ENCODE measurements at places on chromosomes 11 and 22. TPM values are rescaled to one million over a fixed set of nuclear protein-coding genes. Genes with fewer than 3 reads are reported as not detected.

DNA sequence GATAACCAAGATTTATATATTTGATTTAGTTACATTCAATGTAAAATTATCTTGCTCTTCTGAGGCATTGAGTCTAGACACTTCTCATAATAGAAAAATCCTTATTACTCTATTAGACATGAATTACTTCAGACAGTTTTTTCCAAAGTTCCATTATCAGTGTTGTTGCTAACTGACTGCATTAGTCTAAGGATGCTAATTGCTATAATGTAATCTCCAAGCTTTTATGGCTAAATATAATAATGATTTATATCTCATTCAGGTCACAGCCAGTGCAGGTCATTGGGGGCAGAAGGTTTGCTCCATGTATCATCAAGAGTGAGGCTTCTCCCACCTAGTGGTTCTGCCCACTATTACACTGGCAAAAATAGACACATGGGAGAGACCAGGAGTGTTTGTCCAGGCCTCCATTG is 377.2 kb upstream of the DDI1 start:
- H3K4me3 ChIP-seq, result no peak overlapping the region
- no peaks in the 10 kb centered on the region for H3K27me3 ChIP-seq
- H3K4me1 ChIP-seq, result peaks cover 41% of the 10 kb centered on the region
- DNase-seq, result peak; percentile 66

The MS4A15 gene
- not detected for total RNA-seq

GRCh38 chr11:120017582-120018150 is 120.2 kb downstream of the TRIM29 start:
- H3K27ac ChIP-seq, result no peak overlapping the region
- no peaks in the 10 kb centered on the region for H3K27me3 ChIP-seq
- DNase-seq, result no peak
- no peak overlapping the region for H3K4me3 ChIP-seq
- H3K4me1 ChIP-seq, result no peaks in the 10 kb centered on the region

- peak; percentile 81 for DNase-seq
These were observed 18.4 kb upstream of the CABP7 start for GRCh38 chr22:29701155-29701999.

The OR4P4 gene
- not detected for total RNA-seq

DNA sequence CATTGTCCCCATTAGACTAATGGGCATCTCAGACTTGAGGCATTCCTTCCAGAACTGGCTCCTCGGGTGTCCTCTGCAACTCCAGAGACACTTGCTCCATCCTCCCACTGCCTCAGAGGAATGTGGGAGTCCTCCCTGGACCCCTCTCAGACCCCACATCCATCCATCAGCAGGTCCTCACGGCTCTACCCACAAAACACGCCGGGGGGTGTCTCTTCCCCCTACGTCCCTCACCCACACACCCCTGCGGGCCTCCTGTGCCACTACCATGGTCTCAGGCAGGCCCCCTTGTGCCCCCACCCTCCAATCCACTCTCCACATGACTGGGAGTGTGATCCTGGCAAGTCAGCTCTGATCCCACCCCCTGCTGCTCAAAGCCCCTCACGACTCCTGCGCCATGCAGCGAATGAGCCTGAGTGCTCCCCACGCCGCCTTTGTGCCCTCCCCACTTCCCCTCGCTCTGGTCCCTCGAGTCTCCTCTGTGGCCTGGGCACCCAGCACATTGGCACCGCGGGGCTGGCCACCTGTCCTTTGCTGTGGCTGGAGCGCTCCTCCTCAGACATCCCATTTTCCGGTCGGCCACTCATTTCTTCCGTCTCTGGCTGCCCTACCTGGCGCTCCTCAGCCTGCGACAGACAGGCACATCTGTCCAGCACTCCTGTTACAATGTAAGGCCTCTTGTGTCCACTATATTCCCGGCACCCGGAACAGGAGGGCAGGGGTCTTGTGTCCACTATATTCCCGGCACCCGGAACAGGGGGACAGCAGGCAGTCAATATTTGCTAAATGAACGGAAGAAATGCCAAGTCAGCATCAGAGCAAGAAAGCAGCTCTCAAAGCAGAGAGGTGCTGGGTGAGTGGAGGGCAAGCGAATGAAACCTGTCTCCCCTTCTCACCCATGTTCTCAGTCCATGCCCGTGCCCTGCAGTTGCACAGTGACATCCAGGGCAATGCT is 14.2 kb upstream of the MOB2 start:
- H3K27me3 ChIP-seq, result no peaks in the 10 kb centered on the region
- no peak overlapping the region for H3K27ac ChIP-seq
- H3K4me1 ChIP-seq, result no peaks in the 10 kb centered on the region
- H3K4me3 ChIP-seq, result no peak overlapping the region
- DNase-seq, result no peak

DNA sequence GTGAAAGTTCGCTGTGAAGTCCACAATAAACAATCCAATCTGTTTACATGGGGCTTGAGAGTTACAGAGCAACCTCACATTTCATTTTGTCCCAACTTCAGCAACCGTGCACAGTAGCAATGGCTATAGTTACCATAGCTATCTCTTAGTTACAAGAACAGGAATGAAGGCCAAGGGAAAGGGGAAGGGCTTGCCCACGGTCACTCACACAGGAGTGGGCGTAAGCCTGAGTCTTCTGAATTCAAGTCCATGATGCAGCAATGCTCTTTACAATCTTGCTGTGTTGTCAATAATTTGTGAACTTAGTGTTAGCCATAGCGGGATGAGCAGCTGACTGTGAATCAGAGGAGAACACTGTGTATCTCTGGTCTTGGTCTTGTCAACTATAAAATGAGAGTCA is 102.9 kb downstream of the ADAMTS15 start:
- no peaks in the 10 kb centered on the region for H3K4me1 ChIP-seq
- no peak overlapping the region for H3K27ac ChIP-seq
- no peak for DNase-seq
- H3K36me3 ChIP-seq, result no peaks in the 10 kb centered on the region
- H3K4me3 ChIP-seq, result no peak overlapping the region

GRCh38 chr11:12284316-12285050 is 92.9 kb upstream of the PARVA start:
- no peak overlapping the region for H3K27ac ChIP-seq
- DNase-seq, result no peak
- peaks cover 16% of the 10 kb centered on the region for H3K4me1 ChIP-seq
- H3K4me3 ChIP-seq, result no peak overlapping the region

The OR51B2 gene
- total RNA-seq, result not detected

DNA sequence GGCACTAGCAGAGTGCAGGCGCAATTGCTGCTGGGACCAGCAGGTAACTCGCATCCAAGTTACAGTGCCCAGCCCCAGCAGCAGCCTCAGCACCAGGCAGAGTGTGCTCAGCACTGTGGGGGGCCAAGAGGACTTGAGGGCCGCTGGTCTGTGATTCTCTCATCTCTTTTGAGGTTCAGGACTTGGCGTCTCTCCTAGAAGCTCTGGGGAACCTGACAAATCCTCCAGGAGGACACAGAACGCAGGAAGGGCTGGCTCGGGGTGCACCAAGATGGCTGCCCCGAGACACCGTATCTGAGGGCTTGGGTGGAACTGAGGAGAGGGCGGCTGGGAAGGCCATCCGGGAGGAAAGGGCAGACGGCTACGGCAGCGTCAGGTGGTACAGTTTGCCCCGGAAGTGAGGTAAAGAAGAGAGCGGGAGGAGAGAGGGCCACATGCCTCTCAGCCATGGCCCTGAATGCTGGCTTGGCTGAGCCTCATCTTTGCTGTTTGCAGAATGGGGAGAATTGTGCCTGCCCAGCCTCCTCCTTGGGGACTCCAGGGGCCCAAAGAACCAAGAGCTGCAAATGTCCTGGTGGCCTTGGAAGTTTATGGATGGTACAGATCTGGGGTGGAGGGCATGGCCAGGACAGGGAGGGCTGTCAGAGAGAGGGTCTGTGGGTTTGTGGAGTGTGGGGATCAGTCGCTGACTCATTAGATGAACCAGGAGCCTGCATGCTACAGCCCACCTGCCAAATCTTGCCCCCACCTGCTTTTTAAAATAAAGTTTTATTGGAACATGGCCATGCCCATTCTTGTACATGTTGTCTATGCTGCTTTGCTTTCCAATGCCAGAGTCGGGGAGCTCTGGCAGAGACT is 78.0 kb downstream of the MYEOV start:
- no peak overlapping the region for H3K27ac ChIP-seq
- H3K36me3 ChIP-seq, result no peaks in the 10 kb centered on the region
- no peak for DNase-seq
- H3K27me3 ChIP-seq, result no peaks in the 10 kb centered on the region

The SYT7 gene
- not detected for total RNA-seq

- H3K27ac ChIP-seq, result no peak overlapping the region
- no peak for DNase-seq
- H3K27me3 ChIP-seq, result no peaks in the 10 kb centered on the region
- no peak overlapping the region for H3K4me3 ChIP-seq
- peaks cover 13% of the 10 kb centered on the region for H3K4me1 ChIP-seq
- no peaks in the 10 kb centered on the region for H3K36me3 ChIP-seq
These were observed 34.3 kb upstream of the GAL start for GRCh38 chr11:68649851-68650555.

DNA sequence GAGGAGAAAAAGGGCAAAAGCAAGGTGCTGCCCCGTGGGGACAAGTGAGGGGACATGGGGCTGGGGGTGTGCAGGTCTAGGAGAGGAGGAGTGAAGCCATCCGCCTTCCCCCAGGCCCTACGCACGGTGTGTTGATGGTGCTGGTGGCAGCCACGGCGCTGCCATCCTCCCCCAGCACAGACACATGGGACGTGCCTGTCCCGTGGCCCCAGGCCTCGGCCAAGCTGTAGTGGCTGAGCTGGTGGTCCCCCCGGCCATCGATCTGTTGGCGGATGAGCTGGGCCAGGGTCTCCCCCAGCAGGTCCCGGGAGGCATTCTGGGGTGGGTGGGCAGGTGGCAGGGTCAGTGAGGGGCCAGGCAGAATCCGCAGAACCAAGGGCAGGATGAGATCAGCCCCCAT is 18.9 kb downstream of the GGT5 start:
- H3K4me1 ChIP-seq, result no peaks in the 10 kb centered on the region
- H3K27ac ChIP-seq, result no peak overlapping the region
- no peak overlapping the region for H3K4me3 ChIP-seq
- no peaks in the 10 kb centered on the region for H3K27me3 ChIP-seq
- DNase-seq, result no peak

The NPAS4 gene
- not detected for total RNA-seq

The CHADL gene
- 0.90 TPM for total RNA-seq

- H3K36me3 ChIP-seq, result no peaks in the 10 kb centered on the region
- H3K27me3 ChIP-seq, result no peaks in the 10 kb centered on the region
- no peak overlapping the region for H3K27ac ChIP-seq
- no peaks in the 10 kb centered on the region for H3K4me1 ChIP-seq
These were observed 80.3 kb downstream of the BUD13 start for GRCh38 chr11:116692318-116693101.

DNA sequence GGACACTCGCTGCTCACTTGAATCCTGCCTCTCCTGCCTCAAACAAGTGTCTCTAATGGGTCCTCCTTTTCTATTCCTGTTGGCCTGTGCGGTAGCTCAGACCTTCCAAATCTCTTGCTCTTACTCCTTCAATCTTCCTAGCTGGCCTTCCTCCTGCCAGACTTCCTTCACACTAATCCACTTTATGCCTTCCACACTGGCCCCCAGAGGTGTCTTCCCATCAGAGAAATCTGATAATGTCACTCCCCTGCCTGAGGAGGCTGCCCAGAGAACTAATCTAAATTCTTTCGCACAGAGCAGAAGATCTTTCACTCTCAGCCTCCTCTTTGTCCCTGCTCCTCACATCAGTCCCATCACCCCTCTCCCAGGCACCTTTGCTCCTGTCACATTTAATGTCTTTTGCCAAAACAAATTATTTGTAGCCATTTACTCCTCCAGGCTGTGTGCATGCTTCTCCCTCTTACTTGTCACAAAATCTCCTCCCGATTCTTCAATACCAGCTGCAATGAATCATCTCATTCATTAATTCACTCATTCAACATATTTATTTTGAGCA is 175.7 kb downstream of the MAML2 start:
- no peak overlapping the region for H3K4me3 ChIP-seq
- no peaks in the 10 kb centered on the region for H3K36me3 ChIP-seq
- H3K27ac ChIP-seq, result no peak overlapping the region

The RIMBP3C gene
- total RNA-seq, result 0.65 TPM

DNA sequence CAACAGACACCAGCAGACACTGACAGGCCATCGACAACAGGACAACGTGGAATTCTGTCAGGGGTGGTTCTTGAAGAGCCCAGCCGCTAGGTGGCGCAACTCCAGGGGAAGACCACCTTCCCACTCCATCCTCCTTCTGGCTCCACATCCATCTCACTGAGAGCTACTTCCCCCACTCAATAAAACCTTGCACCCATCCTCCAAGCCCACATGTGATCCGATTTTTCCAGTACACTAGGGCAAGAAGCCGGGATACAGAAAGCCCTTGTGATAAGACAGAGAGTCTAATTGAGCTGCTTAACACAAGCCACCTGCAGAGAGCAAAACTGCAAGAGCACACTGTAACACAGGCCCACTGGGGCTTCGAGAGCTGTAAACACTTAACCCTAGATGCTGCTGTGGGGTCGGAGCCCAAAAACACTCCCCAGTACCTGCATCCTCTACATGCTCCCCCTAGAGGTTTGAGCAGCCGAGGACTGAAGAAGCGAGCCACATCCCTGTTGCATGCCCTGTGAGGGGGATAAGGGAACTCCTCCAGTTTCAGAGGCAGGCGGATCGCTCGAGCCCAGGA is 11.5 kb upstream of the RAB39A start:
- H3K27ac ChIP-seq, result no peak overlapping the region
- no peaks in the 10 kb centered on the region for H3K27me3 ChIP-seq
- DNase-seq, result peak; percentile 92
- no peaks in the 10 kb centered on the region for H3K36me3 ChIP-seq
- H3K4me3 ChIP-seq, result peak overlapping the region; percentile 27
- peaks cover 6% of the 10 kb centered on the region for H3K4me1 ChIP-seq

The F2 gene
- not detected for total RNA-seq

The SHISAL1 gene
- total RNA-seq, result not detected

The LSP1 gene
- total RNA-seq, result 46.9 TPM

- no peak overlapping the region for H3K4me3 ChIP-seq
- H3K36me3 ChIP-seq, result no peaks in the 10 kb centered on the region
- no peaks in the 10 kb centered on the region for H3K27me3 ChIP-seq
- DNase-seq, result no peak
- no peaks in the 10 kb centered on the region for H3K4me1 ChIP-seq
These were observed 107.4 kb downstream of the ARHGAP42 start for GRCh38 chr11:100794446-100794845.

GRCh38 chr11:74699615-74700396 is 31.4 kb downstream of the CHRDL2 start:
- no peaks in the 10 kb centered on the region for H3K36me3 ChIP-seq
- no peak for DNase-seq
- peaks cover 15% of the 10 kb centered on the region for H3K4me1 ChIP-seq
- no peak overlapping the region for H3K27ac ChIP-seq

The C22orf42 gene
- not detected for total RNA-seq

The FAU gene
- total RNA-seq, result 662 TPM

- no peak overlapping the region for H3K4me3 ChIP-seq
- no peak for DNase-seq
- H3K36me3 ChIP-seq, result peaks cover 4% of the 10 kb centered on the region
- no peak overlapping the region for H3K27ac ChIP-seq
- no peaks in the 10 kb centered on the region for H3K4me1 ChIP-seq
These were observed 58.6 kb downstream of the BRD1 start for GRCh38 chr22:49768951-49769690.

GRCh38 chr11:65430406-65431217 is 8.0 kb downstream of the NEAT1 start:
- peak; percentile 77 for DNase-seq
- peaks cover 11% of the 10 kb centered on the region for H3K36me3 ChIP-seq

The CNIH2 gene
- total RNA-seq, result 0.34 TPM

All from Karpas-422 (cell line).